ENCODE measurements at places on chromosomes 2 and 18.
A peak's percentile ranks its signal among the peaks of the same experiment; 100 is the strongest.

- DNase-seq: no peak
Measured at GRCh38 chr2:231549446-231550239, 19.4 kb upstream of the NMUR1 start.

- peak; percentile 64 for DNase-seq
Measured at GRCh38 chr2:20962939-20963557, 80.8 kb downstream of the APOB start.

DNA sequence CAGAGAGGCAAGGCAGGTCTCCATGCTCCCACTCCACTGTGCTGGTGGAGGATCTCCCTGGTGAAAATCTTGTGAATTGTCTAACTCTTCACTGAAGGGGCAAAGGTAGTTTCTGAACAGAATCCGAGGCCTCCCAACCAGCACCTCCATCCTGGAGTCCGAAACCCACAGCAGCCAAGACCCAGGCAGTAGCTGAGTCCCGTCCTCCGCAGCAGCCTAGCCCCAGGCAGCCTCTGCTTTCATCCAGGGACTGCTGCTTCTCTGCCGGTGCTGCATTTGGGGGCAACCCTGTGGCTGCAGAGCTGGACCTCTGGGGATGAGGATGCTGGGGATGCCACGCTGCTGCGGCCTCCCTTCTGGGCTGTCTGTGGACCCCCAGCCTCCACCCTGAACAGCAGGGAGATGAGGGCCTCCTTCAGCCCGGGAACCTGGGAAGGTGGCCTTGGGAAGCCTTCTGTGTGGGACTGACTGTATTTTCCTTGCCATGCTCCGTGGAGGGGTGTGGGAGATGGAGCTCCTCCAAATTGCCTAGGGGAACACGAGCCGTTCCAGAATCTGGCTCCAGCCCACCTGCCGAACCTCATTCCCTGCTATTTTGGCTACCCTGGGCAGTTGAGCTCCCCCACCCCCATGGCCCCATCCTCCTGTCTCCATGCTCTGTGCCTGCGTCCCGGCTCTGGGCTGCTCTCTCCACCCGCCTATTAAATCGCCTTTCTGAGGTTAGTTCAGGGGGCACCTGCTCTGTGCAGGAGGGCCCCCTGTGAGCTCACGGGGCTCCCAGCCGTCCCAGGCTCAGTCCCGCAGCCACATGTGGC lies 48.2 kb downstream of the GREB1 start:
- no peak for DNase-seq

GRCh38 chr2:38494394-38494793 lies 108.3 kb downstream of the HNRNPLL start:
- no peak for DNase-seq

- DNase-seq: no peak
Measured at GRCh38 chr2:189249171-189249570, 69.6 kb upstream of the COL5A2 start.

DNA sequence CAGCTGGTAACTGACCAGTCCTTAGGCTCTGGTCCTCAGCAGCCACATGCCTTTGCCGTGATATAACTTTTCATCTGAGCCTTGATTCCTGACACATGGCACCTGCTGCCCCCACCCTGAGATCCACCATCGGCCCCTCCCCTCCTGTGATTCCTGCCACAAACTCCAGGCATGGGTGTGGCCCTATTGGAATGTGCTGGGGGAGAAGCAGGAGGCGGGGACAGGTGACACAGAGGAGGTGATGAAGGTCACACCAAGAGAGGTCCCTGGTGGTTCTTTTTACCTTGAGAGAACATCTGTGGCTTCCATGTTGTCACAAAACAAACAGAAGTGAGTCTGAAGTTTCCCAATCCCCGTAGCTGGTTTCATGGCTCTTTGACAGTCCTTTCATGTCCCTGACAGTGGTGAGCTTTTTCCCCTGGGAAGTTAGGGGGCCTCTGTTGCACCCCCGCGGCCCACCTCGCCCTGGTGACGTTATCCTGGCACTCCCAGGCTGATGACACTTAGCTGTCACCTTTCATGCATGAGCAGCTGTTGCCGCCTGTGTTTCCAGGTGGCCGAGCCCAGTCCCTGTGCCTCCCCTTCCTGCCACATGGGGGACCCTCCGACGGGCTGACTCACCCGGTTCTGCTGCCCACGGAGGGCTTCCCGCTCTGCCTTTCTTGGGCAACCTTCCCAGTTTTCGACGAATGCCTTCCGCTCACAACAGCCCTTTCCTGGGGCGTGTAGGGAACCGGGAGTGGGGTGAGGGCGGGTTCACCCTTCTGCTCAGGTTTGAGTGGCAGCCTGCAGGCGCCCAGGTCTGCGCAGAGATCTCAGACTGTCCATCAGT lies 66.3 kb upstream of the GLI2 start:
- peak; percentile 9 for DNase-seq

DNA sequence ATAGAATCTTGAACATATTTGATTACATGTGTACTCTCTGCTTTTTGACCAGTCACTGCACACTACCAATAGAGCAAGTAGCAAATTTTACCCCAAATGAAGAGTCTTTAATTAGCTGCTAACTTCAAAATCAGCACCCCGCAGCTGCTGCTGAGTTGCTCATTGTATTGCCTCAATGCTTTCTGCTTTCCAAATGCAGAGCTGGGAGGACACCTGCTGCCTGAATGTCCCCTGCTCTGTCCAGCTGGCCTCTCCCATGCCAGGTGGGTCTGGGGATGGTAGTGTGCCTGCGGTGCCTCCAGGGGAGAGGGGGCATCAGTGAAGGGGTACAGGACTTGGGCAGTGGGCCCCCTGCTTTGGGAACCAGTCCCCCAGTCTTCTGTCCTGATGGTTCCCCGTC lies 184.8 kb downstream of the PRKCE start:
- DNase-seq: no peak

DNA sequence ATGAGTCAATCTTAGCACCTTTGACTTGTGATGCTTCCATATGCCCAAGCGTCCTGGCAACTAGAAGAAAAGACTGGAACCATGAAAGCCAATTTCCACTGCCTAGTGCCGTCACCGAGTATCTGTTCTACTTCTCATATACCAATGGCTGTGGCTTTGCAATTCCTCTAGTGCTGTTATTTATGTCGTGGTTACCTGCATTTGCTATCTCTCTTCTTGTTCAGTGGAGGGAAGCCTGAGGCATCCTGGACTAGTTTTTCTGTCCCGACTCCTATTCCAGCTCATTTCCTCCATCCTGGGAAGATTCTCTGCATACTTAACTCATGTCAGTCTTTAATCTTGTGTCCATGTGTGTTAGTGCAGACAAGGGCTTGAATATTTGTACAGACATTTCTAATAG lies 117.9 kb downstream of the FEZ2 start:
- DNase-seq: no peak

DNA sequence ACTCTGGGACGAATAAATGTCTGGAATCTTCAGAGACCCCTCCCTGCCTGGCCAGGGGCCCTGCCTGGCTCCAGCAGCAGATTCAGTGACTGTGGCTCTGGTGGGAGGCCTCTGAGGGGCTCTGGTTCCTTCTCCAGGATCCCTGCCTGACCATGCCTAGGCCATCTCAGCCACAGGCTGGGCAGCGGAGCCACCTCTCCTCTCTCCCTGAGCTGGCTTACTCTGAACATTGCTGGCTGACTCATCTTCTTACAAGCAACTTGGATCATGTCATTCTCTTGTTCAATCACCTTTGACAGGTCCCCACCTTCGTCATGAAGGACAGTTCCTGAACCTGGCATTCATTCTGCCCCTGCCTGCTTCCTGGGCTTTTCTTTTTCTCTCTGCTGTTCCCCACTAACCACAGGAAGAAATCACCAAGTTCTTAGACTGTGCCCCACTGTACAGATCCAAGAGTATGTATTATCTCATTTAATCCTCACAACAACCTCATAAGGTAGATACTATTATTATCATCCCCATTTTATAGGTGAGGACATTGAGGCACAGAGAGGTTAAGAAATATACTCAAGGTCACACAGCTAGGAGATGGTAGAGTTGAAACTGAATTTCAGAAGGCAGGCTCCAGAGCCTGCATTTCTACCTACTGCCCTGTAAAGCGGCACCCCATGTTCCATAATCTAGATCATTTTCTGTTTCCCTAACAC lies 155.5 kb upstream of the SMAD2 start:
- no peak for DNase-seq

DNA sequence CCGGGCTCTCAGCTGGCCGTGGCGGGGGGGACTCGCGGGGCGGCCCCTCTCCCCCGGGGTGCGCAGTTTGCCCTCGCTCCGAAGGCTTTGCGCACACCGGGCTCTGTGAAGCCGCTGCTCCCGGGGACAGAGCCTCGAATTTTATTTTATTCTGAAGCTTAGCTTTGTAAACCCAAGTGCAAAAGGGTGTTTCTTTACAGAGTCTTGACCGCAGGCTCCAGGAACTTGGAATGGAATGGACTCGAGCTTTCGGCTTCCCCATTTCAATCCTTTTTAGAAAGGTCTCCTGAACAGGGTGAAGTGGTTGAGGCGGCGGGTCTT lies 2.0 kb downstream of the GALR1 start:
- DNase-seq: no peak

DNA sequence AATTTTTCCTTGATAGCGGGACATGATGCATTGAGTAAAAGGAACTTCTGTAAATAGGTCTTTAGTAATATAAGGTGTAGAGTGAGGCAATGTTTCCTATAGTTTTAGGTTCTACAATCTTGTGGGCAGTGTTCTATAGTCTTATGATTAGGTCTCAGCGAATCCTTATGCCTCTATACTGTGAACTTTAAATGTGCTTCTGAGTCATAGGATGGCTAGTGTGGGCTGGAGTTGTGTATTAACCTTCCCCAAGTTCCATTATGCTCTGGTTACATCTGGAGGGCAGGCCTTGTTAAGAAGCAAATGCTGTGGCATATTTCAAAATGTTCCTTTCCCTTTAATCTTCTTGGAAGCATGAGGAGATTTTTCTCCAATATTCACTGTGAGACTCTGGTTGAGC lies 73.5 kb downstream of the ROCK2 start:
- DNase-seq: no peak

- peak; percentile 64 for DNase-seq
Measured at GRCh38 chr2:38465789-38466127, 88.7 kb upstream of the ATL2 start.

DNA sequence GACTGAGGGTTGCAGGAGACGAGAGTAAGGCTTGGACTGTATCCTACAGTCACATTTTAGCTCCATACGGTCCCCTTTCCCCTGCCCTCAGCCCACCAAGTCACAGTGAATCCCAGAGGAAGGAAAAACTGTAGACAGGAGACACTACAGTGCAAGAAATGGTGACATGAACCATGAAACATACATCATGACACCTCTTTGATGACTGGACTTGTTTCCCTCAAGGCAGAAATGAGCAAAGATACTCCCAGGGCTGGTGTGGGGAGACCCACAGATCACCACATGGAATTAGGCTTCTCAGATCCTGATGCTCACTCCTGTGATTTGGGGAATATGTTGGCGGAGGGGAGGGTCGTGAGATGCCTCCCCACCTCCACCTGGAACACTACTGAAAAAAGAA lies 48.2 kb upstream of the SPP2 start:
- DNase-seq: no peak

GRCh38 chr2:162390801-162391200 lies 46.9 kb downstream of the GCA start:
- no peak for DNase-seq

GRCh38 chr2:217942731-217943335 lies 60.0 kb downstream of the TNS1 start:
- no peak for DNase-seq

GRCh38 chr2:100141906-100142305 lies 484 bp downstream of the AFF3 start:
- no peak for DNase-seq

GRCh38 chr2:160125828-160126227 lies 63.4 kb upstream of the PLA2R1 start:
- no peak for DNase-seq

GRCh38 chr2:119111115-119111975 lies 47.2 kb downstream of the C1QL2 start:
- no peak for DNase-seq

DNA sequence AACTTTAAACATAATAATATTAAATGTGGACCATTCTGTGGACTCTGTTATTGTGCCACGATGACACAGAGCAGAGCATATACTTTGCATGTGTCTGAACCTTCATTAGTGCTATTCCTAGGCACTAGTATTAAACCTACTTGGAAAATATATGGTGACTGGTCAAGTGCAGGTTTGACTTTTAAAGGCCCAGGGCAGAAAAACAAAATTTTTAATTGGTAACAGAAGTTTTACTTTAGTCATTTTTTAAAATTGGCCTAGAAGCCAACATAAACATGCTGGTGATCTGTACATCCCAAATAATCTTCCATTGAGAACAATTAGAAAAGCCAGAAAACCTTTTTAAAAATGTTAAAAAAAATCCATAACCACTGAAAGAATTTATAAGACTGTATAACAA lies 16.6 kb downstream of the LDAH start:
- DNase-seq: no peak

DNA sequence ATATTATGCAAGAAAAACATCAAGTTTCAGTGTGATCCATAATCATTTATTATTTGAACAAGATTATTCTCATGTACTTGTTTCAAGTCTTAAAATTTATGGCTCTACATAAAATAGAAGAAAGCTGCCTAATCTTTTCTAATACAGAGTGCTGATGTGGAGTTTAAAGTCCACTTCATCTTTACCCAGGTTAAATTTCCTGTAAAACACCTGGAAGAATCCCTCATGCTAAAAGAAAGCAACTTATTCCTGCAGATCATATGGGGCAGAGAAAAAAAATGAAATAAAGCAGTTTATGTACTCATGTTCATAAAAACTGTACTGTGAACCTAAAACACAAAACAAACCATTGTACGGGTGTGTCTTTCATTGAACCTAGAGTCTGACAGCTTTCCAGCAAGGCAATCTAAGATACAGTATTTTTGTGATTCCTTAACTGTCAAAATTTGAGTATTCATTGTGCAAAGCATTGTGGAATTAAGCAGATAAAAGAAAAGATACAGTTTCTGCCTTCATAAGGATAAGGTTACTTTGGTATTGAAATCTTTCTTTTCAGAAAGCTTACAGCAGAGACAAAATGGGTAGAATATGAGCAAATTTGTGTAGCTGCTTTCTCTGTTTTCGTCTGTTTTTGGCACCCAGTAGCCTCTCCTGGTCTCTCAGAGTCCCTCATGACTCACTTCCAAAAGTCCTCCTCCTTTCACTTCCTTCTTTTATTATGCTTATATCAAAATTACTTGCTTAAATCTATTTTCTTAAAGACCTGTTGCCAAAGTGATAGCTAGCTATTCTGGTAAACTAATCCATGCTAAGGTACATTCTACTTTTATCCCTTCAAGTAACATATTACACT lies 26.9 kb upstream of the GLS start:
- DNase-seq: no peak

Data from NCI-H460 (cell line).